ENCODE measurements at places on chromosomes 2 and 18. TPM values are rescaled to one million over a fixed set of nuclear protein-coding genes. Genes with fewer than 3 reads are reported as not detected.

The CENPA gene
- total RNA-seq, result not detected

The CAB39 gene
- 68.5 TPM for total RNA-seq

The RAMP1 gene
- 3.1 TPM for total RNA-seq

The SLC11A1 gene
- total RNA-seq, result 0.09 TPM

The UGT1A6 gene
- 0.09 TPM for total RNA-seq

The CHRNA1 gene
- not detected for total RNA-seq

The HRH4 gene
- under 0.01 TPM for total RNA-seq

The NIF3L1 gene
- total RNA-seq, result 8.4 TPM

The ALK gene
- 0.27 TPM for total RNA-seq

The UGT1A4 gene
- not detected for total RNA-seq

The PRSS56 gene
- total RNA-seq, result not detected

The GAL3ST2 gene
- 0.25 TPM for total RNA-seq

The CPLX4 gene
- total RNA-seq, result not detected

The OTX1 gene
- 0.57 TPM for total RNA-seq

The REG1B gene
- not detected for total RNA-seq

The IL18RAP gene
- 0.09 TPM for total RNA-seq

The EMILIN1 gene
- 81.3 TPM for total RNA-seq

The PTGR3 gene
- total RNA-seq, result 43.3 TPM

The DSG3 gene
- total RNA-seq, result 0.16 TPM

All from fibroblast of the aortic adventitia (primary cell).